ENCODE measurements at places on chromosomes 4 and X.

GRCh38 chrX:19539665-19540064 lies 24.4 kb upstream of the MAP3K15 start:
- DNase-seq: no peak

GRCh38 chr4:32499171-32499570 lies 1779.0 kb downstream of the PCDH7 start:
- DNase-seq: peak; percentile 99

DNA sequence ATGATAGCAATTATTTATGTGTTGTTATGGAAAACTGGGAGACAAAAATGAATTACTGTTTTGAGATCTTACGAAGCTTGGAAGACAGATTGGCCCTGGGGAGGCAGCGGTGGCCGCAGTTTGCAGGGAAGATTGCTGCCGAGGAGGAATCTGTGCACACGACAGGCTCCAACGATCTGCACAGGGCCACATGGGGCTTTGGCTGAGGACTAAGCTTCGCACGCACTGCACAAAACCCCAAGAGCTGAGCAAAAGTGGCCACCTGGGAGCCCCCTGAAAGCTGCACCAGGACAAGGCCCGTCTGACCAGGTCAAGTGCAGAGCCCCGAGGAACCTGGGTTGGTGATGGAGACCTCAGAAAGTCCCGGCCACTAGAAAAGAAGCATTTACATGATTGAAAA lies 5.2 kb upstream of the PDE6B start:
- DNase-seq: no peak

- DNase-seq: no peak
These were observed 170.3 kb downstream of the TENM3 start for GRCh38 chr4:182413550-182413949.

DNA sequence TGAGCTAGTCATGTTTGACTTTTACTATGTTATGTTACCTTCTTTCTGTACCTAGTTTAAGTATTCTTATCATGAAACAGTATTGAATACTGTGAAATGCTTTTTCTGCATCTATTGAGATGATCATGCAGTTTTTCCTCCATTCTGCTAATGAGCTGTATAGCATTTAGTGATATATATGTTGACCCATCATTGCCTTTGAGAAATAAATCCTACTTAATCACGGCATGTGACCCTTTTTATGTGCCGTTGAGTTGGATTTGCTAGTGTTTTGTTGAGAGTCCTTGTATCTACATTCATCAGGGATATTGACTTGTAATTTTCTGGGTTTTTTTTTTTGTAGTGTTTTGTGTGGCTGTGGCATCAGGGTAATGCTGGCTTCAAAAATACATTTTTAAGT lies 537.7 kb upstream of the AADAT start:
- DNase-seq: no peak

DNA sequence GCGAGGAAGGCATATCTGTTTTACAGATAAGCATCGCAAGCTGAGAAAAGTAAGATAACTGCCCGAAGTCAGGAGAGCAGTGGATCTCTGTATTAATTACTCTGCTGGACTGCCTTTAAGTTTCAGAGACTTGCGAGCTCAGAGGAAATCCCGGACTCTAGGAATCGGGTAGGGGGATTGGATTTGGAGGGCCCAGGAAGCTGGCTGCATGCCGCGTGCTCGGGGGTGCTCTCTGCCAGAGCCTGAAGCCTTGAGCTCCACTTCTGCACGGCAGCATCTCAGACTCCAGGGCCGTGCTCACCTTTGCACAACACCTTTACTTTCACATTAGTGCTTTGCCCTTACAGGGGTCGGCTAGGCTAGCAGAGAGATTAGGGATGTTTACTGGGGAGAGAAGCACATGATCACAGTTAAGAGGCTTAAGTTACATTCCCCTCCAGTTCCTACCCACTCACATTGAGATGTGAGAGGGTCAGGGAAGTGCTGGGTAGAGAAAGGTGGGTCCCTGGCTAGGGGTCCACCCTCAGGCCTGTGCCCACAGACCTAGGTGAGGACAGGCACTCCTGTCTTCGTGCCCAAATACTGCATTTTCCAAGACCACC lies 57.0 kb downstream of the TRIML1 start:
- no peak for DNase-seq

DNA sequence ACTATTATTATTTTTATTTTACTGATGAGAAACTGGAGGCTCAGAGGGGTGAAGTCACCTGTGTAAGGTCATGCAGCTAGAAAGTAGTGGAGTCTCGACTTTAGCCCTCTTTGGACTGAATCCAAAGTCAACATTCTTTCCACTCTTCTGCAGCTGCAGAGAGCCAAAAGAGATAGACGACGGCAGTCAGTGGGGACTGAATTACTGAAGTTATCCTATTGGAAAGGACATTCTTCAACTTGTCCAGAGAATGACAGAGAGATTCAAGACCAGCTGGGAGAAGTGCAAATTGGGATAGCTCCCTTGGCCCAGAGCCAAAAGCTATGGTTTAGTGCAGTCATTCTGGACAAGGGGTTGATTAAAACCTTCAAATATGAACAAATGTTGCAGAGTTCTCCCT lies 42.5 kb downstream of the VGLL1 start:
- DNase-seq: no peak

DNA sequence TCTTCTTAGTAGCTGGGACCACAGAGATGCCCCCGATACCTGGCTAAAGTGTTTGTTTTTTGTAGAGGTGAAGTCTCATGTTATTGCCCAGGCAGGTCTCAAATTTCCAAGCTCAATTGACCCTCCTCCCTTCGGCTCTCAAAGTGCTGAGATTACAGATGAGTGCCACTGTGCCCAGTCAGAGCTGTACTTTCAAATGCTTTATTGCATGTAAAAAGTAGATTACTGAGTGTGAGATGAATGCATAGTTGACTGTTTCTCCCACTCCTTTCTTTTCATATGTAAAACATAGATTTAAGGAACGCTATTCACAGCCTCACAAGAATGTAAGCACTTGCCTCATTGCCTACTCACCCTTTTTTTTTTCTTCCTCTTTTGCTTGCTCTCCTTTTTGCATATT lies 984.4 kb upstream of the PABPC4L start:
- DNase-seq: no peak

DNA sequence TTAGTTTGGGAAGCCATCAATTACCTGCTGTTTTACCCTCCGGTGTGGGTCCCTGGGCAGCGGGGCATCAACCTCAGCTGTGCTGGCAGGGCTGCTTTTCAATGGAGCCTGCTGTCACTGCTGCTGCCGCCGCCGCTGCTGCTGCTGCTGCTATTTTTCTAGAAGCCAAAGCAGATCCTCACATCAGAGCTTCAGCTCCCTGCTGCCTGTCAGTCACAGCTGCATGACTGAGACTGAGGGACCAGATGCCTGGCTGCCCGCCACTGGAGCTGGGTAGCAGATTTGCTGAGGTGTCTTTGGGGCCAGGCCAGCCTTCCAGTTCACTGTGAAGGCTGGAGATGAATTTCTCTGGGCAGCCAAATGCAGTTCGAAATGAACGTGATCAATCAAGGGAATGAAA lies 200.3 kb upstream of the NHS start:
- DNase-seq: no peak

- no peak for DNase-seq
These were observed 270.7 kb downstream of the FBXW7 start for GRCh38 chr4:152265149-152265621.

DNA sequence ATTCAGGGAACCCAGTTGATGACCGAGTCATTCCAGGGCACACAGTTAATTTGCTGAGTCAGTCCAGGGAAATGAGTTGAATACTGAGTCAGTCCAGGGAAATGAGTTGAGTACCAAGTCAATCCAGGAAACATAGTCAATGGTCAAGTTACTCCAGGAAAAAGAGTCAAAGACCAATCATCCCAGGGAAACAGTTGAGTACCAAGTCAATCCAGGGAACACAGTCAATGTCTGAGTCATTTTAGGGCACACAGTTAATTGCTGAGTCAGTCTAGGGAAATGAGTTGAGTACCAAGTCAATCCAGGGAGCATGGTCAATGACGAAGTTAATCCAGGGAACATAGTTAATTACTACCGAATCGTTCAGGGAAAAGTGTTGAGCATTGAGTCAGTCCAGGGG lies 754.4 kb downstream of the NLGN4X start:
- no peak for DNase-seq

DNA sequence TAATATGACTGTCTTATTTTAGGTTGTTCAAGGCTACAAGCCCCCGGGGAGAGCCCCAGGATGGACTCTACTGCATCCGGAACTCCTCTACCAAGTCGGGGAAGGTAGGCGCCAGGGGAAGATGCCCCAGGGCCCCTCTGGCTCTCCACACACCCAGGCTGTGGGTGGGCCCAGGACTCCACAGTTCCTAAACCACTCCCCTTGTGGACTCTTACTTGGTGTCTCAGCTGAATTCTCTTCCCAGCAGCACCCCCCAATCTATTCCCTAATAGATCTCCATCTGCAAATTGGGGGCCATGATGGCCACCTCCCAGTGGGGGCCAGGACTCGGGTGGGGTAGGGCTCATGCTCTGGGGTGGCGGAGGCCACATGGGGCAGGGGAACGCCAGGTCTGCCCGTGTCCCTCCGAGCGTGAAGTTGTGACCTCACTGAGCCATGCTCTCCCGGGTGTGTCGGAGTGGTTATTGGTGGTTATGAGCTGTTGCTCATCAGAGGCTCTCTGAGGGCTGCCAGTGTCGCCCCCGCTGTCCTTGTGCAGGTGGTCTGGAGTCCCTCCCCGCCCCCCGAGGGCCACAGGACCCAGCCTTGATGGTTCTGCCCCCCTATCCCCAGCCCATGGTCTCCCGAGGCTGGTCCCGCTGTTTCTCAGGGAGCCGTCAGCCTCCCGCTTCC lies 11.2 kb upstream of the ADD1 start:
- DNase-seq: no peak

GRCh38 chr4:23938796-23939195 lies 48.9 kb upstream of the PPARGC1A start:
- no peak for DNase-seq

GRCh38 chr4:148946271-148946670 lies 504.1 kb upstream of the NR3C2 start:
- DNase-seq: no peak

DNA sequence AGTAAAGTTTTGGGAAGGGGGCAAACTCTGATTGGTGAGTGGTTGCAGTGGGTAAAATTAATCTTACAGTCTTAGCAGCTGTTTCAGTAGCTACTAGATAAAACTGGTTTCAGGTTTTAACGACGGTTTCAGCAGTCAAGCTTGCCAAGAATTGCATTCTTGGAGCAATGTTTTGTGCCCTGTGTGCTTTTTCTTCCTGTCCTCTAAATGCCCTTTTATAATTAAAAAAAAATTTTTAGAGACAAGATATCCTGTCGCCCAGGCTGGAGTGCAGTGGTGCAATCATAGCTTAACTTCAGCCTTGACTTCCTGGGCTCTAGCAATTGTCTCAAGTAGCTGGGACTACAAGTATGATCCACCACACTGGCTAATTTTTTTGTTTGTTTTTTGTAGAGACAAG lies 6.3 kb upstream of the PPEF2 start:
- no peak for DNase-seq

DNA sequence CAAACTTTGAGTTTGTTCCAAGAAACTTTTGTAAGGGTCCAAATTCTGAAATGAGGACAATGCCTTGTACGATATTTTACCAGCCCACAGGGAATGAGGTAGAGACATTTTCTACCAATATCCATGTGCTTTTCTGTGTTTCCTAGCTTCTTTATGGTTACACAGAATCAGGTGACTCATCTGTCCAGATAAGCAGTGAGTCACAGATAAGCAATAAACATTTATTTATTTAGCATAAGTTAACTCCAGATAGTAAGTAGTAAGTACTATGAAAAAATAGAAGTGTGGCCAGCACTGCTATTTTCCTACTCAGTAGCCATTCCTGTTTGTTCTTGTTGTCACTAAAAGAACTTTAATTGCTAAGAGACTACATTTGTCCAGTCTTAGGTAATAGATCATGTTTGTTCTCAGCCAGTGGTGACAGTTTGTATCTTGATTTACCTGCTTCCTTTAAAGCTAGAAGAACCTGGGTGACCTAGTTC lies 7.4 kb downstream of the AFF1 start:
- DNase-seq: no peak

DNA sequence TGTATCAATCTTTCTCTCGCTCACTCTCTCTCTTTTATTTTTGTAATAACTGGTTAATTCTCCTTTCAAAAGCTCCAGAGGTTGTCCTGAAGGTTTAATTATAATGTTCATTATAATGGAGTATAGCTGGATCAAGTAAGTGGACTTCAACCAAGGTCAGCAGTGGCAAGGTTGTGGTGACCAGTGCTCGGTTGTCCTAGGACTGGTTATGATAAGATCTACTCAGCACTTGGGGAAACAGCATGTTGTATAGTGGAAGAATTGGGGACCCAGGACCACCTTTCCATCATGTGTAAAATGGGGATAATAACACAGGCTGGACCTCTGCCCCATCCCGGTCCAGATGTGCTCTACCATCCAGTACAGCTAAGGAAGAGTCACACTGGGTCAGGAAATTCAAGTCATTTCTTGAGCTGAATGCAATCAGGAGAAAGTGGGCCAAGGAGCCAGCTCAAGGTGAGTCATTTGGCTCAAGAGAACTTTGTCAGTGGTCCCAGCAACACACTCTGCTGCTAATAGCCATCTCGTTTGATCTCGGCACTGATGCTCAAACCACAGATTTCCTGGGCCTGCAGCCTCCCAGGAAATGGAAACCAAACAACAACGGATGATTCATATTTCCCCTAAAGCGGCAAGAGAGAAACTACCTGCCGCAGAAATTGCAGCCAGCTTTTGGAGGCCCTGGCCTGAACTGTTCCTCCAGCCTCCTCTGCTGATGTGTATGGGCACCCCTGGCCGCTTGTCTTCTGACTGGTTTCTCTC lies 123.6 kb upstream of the RBPJ start:
- peak; percentile 71 for DNase-seq

GRCh38 chr4:24169956-24170355 lies 280.1 kb upstream of the PPARGC1A start:
- no peak for DNase-seq

DNA sequence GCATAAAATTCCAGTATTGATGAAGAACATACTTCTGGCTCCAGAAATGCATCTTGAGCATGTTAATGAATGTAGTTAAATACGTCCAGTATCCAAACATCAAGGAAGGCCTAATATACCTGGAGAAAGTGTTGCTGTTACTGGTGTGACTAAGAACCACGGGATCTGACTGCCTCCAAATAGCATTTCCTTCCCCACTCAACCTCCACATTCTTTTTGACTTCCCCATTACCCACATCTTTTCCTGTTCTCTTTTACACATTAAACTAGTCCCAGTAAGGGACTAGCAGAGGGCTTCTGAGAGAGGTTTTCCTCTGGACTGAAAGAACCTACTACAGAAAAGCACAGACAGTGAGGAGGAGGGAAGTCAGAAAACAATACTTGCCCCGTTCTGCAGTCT lies 482.8 kb upstream of the HTR2C start:
- DNase-seq: no peak

- DNase-seq: no peak
These were observed 721 bp downstream of the FAM184B start for GRCh38 chr4:17780501-17781299.

DNA sequence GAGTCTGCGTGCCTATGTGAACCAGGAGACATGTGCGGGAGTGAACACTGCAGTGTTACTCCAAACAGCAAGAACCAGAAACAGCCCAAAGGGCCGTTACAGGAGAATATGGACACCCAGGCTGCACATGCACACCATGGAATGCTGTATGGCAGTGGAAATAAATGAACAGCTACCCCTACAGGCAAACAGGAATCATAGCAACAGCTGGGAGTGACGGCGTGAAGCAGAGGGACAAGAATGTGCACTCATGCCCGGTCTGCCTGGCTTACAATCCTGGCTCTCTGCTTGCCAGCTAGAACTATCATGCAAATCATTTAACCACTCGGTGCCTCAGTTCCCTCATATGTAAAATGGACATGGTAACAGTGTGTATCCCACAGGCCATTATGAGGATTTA lies 16.6 kb downstream of the GPKOW start:
- peak; percentile 20 for DNase-seq

All from epithelial cell of proximal tubule (primary cell).